ENCODE measurements at places on chromosomes 12 and 14.
A peak's percentile ranks its signal among the peaks of the same experiment; 100 is the strongest.

GRCh38 chr12:56759263-56759908 lies 3.7 kb upstream of the HSD17B6 start:
- DNase-seq: no peak
- H3K4me3 ChIP-seq: no peak overlapping the region
- H3K27me3 ChIP-seq: no peaks in the 10 kb centered on the region
- peak overlapping the region; percentile 38 for H3K27ac ChIP-seq

- no peak overlapping the region for H3K27ac ChIP-seq
- no peak overlapping the region for H3K4me3 ChIP-seq
- no peaks in the 10 kb centered on the region for H3K4me1 ChIP-seq
- no peaks in the 10 kb centered on the region for H3K36me3 ChIP-seq
- no peak for DNase-seq
- H3K27me3 ChIP-seq: no peaks in the 10 kb centered on the region
These were observed 15.8 kb upstream of the ERGIC2 start for GRCh38 chr12:29396774-29397173.

- no peaks in the 10 kb centered on the region for H3K36me3 ChIP-seq
- H3K4me1 ChIP-seq: peaks cover 7% of the 10 kb centered on the region
- no peak overlapping the region for H3K4me3 ChIP-seq
These were observed 184.3 kb upstream of the C14orf180 start for GRCh38 chr14:104395276-104395675.

DNA sequence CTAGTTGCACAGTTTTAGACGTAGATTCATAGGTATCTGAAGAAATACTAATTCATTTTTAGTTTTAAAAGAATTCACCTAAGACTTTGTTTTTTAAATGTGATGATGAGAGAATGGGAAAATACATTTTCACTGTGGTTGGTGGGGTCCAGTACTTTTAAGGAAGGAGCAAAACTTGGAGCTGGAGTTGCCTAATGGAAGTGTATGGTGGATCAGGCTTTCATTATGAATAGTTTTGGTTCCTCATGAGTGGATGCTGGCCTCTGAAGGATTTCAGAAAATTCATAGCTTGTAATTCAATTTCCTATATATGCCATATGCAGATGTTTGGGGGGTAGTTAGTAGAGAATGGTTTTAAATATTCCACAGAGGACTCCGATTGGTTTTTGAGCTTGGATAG lies 27.1 kb downstream of the STK38L start:
- no peak overlapping the region for H3K27ac ChIP-seq
- no peak for DNase-seq
- H3K4me3 ChIP-seq: no peak overlapping the region
- peaks cover 16% of the 10 kb centered on the region for H3K4me1 ChIP-seq
- H3K36me3 ChIP-seq: no peaks in the 10 kb centered on the region

- H3K4me3 ChIP-seq: no peak overlapping the region
- no peaks in the 10 kb centered on the region for H3K27me3 ChIP-seq
- H3K4me1 ChIP-seq: peaks cover 29% of the 10 kb centered on the region
- no peaks in the 10 kb centered on the region for H3K36me3 ChIP-seq
These were observed 1.6 kb downstream of the TRAFD1 start for GRCh38 chr12:112126911-112127310.

- DNase-seq: no peak
- no peaks in the 10 kb centered on the region for H3K27me3 ChIP-seq
- no peaks in the 10 kb centered on the region for H3K4me1 ChIP-seq
- no peak overlapping the region for H3K27ac ChIP-seq
These were observed 24.2 kb downstream of the CHST11 start for GRCh38 chr12:104480826-104481440.

DNA sequence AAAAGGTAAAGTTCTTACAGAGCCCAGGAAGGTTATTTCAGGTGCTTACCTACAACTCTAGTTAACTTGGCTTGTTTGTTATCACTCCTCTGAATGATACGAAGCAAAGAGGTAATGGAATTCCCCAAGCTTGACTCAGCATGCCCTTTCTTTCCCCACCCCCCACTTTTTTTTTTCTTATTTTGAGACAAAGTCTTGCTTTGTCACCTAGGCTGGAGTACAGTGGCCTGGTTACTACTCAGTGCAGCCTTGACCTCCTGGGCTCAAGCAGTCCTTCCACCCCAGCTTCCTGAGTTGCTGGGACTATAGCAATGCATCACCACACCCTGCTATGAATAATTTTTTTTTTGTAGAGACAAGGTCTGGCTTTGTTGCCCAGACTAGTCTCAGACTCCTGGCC lies 17.1 kb upstream of the YBX3 start:
- no peak overlapping the region for H3K4me3 ChIP-seq
- peak; percentile 47 for DNase-seq
- no peaks in the 10 kb centered on the region for H3K4me1 ChIP-seq
- H3K27me3 ChIP-seq: no peaks in the 10 kb centered on the region
- no peaks in the 10 kb centered on the region for H3K36me3 ChIP-seq

GRCh38 chr12:18951218-18951617 lies 178.3 kb upstream of the PLEKHA5 start:
- H3K4me3 ChIP-seq: no peak overlapping the region
- DNase-seq: no peak
- H3K27me3 ChIP-seq: no peaks in the 10 kb centered on the region
- H3K27ac ChIP-seq: no peak overlapping the region

DNA sequence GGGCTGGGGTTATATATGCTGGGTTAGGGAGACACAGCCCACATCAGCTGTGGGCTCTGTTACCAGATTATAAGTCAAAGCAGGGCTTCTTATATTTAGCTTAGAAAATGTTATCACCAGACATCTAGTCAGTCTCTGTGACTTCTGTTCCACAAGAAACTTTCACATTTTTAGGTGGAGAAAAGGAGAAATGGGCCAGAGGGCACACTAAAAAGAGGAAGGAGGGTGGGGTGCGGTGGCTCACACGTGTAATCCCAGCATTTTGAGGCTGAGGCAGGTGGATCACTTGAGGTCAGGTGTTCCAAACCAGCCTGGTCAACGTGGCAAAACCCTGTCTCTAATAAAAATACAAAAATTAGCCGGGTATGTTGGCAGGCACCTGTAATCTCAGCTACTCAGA lies 28.0 kb upstream of the SLC38A1 start:
- no peak overlapping the region for H3K27ac ChIP-seq
- no peaks in the 10 kb centered on the region for H3K27me3 ChIP-seq
- H3K4me3 ChIP-seq: no peak overlapping the region
- no peaks in the 10 kb centered on the region for H3K36me3 ChIP-seq
- no peak for DNase-seq
